Smooth muscle cell of trachea (primary cell): ENCODE measurements at places on chromosomes 3 and 15. TPM values are rescaled to one million over a fixed set of nuclear protein-coding genes. Genes with fewer than 3 reads are reported as not detected.

CASR gene
- not detected in 2 replicates for total RNA-seq

EAF1 gene
- total RNA-seq = 15.3 and 23.0 TPM in 2 replicates

SOX14 gene
- total RNA-seq = not detected in 2 replicates

GOLGA8R gene
- 3.6 and 3.9 TPM in 2 replicates for total RNA-seq

EAF2 gene
- 0.87 and 0.99 TPM in 2 replicates for total RNA-seq

KY gene
- 1.6 and 1.7 TPM in 2 replicates for total RNA-seq

UACA gene
- 107 and 164 TPM in 2 replicates for total RNA-seq

JMJD7 gene
- total RNA-seq = 5.0 and 5.8 TPM in 2 replicates

ADAMTSL3 gene
- total RNA-seq = 0.17 and 1.2 TPM in 2 replicates

SEMA3G gene
- total RNA-seq = under 0.01 and 0.15 TPM in 2 replicates
